ENCODE measurements at places on chromosomes 6 and 20. TPM values are rescaled to one million over a fixed set of nuclear protein-coding genes. Genes with fewer than 3 reads are reported as not detected.

The CRIP3 gene
- not detected for total RNA-seq

The DAAM2 gene
- 9.6 TPM for total RNA-seq

DNA sequence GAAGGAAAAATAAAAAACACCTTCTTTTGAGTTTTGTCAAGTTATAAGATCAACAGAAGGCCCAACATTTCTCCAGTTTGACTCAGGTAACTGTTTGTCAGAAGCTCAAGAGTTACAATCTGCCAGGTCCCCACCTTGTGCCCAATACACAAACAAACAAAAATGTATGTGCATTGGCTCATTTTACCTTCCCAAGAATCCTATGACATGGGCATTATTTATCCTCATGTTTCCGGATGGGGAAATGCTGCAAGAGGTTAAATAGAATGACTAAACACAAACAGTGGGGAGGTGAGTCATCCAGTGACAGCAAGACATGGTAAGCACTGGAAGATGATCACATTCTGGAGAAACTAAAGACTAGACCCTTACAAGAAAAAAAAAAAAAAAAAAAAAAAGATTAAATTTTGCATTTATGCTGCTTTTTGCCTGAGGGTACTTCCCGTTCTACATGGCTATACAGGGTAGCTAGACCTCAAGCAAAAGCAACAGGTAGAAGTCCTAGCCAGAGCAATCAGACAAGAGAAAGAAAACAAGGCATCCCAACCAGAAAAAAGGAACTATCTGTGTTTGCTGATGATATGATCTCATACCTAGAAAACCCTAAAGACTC is 23.6 kb upstream of the ANKRD60 start:
- DNase-seq, result peak; percentile 90

DNA sequence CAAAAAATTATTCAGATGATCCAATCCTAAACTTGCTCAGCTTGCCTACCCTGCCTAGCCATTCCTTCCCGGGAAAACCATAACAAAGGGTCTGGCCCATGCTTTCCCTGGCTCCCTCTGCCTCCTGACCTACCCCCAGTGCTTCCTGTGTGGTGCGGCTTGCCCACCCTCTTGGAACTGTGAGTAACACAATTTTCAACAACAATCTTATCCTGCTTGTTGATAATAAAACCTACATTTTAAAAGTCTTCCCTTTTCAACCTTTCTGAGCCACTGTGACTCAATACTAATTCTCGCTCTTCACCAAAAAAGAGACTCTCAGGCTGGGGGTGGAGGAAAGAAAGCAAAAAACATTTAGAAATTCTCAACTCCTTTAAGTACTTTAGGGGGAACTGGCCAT is 18.0 kb downstream of the EXOC2 start:
- DNase-seq, result peak; percentile 18

DNA sequence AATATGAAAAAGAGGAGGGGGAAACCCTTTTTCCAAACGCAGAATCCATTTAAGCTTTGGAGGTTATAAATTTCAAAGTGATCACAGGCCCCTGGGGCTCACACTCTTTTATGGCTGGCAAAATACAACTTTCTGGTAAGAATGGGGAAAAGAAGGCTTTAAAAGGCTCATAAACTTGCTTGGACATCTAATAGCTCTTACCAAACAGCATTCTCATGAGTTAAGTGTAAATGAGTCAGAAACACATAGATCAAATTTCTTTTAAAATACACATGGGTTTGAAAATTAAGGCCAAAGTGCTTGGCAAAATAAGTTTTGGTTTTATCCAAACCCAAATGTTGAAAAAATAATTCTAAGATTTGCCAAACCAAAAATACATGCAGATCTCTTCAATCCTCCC is 154.6 kb downstream of the SOBP start:
- no peak for DNase-seq

GRCh38 chr6:156582509-156582992 is 194.6 kb upstream of the ARID1B start:
- DNase-seq, result no peak
